ENCODE measurements at places on chromosomes 13 and 19.

DNA sequence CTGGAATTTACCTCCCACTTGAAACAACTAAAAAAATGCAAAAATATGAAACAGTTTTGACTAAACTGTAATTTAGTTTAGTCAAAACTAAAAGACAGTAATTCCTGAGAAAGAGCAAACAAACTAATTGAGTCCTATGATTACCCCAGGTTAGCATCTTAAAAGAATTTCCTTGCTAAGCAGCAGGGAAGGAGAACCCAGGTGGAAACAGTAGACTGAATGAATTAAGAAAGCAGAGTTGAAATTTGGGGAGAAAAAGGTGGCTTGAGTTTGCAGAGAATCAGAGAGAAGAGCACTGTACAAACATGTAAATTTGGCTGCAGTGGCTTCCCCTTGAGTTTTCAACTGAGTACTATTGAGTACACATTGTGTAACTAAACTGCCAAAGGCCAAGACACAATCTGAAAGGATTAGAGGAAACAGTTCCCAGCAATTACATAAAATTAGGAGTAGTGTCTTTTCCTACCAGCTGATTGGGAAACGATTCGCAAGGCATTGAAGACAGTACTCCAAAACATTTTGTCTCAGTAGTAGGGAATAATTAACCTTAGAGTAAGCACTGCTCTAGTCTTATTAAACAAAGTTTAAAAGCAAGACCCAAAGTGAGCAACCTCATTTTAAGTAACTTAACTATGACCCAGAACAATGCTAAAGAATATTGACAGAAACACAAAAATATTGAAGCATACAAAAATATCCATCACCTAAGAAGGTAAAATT lies 820.5 kb downstream of the DACH1 start:
- DNase-seq = no peak

DNA sequence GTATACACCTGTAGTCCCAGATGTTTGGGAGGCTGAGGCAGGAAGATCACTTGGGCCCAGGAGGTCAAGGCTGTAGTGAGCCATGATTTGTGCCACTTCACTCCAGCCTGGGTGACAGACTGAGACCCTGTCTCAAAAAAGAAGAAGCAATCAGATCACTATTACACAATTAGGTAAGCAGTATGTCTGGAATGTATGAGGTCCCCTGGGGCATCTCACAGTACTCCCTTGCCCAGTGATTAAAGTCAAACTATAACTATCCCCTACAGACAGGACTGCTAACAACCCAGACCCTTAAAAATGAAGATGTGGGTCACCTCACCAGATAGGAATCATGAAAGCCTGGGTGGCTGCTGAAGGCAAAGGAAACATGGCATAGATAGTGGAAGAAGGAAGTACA lies 9.4 kb upstream of the PAN3 start:
- no peak for DNase-seq

- no peak for DNase-seq
Measured at GRCh38 chr19:54094426-54095000, 6.1 kb downstream of the OSCAR start.

GRCh38 chr13:48232420-48233045 lies 473 bp upstream of the ITM2B start:
- DNase-seq = no peak

DNA sequence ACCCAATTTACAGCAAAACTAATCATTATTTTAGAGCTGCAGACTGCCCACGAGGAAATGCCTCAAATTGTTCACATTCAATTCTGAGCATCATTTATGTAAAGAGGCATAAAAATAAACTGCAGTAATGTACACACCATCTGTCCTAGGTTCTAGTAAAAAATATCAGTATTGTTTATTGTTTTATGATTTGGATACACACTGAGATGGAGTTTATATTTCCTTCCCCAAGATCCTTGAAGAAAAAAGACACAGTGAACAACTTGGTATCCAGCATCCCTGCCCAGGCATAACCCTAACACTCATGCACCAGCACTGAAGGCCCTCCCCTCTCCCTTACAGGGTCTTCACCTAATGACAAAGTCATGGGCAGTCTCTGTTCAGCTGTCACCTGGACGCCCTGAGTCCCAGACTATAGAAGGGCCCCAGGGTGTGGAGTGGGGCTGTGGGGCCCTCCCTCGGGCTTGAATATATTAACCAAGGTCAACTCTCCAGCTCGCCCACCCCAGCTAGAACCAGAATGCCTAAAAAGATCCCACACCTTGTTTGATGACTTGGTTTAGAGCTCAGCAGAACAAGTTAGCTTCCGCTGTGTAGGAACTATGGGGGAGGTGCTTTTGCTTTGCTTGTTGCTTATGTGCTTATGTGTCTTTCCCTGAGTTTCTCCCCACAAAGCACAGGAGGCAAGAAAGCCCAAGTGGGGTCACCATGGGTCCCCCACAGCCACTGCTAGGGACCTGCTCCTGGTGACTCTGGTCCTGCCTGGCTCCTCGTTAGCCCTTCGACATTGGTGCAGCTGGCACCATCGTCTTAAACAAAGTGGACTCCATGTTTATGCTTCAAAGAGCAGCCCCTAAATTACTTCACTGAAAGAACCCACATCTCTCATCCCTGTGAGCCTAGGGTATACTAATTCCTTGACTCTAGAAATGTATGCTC lies 111.1 kb downstream of the COL4A1 start:
- DNase-seq = no peak
